Sigmoid colon (tissue), 7 donors: ENCODE measurements at places on chromosomes 2 and 18. TPM values are rescaled to one million over a fixed set of nuclear protein-coding genes. Genes with fewer than 3 reads are reported as not detected.

The CXCR2 gene
- total RNA-seq, result not detected

The GPBAR1 gene
- total RNA-seq, result 5.3 TPM

The GCG gene
- total RNA-seq, result not detected

The SP5 gene
- 0.81 TPM for total RNA-seq

The LOXL3 gene
- total RNA-seq, result 5.4 TPM

The UBE2E3 gene
- 47.4 TPM for total RNA-seq

GRCh38 chr2:23425338-23425871 lies 40.4 kb downstream of the KLHL29 start:
- DNase-seq, result peak; percentile 58

GRCh38 chr2:240619506-240620148 lies 5.7 kb upstream of the GPR35 start:
- peak; percentile 49 for DNase-seq

DNA sequence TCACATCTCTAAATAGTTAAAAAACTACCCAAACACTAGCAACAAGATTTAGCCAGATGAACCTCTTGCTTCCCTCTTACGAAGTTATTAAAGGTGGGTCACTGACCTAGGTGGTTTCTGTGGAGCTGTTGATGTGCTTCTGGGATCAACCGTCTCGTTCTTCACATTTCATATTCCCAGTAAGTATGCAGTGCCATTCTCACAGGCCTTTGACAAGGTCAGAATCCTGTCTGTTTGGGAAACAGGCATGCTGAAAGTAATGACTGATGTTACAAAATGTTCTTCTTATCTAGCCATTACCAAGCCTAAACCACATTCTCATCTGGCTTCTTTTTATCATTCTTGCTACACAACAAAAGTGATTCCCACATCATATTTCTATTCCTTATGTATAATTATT lies 70.3 kb downstream of the WDR7 start:
- DNase-seq, result no peak

GRCh38 chr18:22650247-22650646 lies 232.5 kb upstream of the CTAGE1 start:
- DNase-seq, result no peak

DNA sequence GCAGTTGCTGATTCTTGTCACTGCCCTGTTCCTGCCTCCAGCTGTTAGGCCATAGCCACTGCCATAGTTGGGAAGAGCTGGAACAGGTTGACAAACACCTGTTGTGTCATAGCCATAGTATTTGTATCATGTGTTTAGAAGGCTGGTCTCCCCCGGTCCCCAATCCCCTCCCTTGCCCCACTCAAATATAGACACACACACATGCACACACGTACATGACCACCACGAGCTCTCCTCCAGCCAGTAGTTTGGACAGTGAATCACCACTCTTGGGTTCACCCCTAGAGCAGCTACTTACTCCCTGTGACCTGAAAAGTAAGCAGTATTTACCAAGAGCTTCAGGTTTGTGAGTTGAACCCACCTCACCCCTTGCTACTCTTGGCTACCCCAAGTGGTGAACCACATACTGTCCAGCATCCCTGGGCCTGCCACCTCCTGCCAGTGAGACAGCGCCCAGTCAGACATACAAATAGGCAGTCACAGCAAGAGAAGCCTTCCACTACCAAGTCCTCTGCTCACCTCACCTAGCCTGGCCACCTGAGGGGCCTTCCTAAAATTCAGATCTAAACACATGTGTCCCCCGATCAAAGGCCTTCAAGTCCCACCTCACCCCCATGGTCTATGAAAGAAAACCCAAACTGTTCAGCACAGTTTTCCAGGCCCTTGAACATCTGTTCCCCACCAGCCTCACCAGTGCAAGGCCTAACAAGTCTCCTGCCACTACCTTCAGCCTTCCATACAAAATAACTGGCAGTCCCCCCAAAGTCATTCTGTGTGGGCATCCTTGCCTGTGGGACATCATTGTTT lies 7.1 kb downstream of the PCBP1 start:
- DNase-seq, result peak; percentile 44

GRCh38 chr2:217899231-217900009 lies 103.4 kb downstream of the TNS1 start:
- peak; percentile 95 for DNase-seq

GRCh38 chr2:144082327-144082726 lies 437.6 kb downstream of the ZEB2 start:
- no peak for DNase-seq

DNA sequence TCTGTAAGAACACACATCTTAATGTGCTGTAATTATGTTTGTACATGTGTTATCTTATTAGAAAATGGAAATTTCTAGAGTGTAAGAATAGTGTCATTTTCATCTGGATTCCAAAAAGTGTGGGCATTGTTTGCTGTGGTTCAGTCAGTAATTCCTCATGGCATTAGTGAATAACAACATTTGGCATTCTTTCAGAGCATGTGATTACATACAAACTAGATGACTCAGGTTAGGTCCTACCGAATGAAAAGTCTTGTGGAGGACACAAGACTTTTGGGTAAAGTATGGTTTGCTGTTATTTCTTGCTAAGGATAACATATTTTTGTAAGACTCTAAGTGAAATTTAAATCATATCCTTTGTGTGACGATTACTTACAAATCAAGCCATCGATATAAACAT lies 593.1 kb upstream of the NRXN1 start:
- no peak for DNase-seq

DNA sequence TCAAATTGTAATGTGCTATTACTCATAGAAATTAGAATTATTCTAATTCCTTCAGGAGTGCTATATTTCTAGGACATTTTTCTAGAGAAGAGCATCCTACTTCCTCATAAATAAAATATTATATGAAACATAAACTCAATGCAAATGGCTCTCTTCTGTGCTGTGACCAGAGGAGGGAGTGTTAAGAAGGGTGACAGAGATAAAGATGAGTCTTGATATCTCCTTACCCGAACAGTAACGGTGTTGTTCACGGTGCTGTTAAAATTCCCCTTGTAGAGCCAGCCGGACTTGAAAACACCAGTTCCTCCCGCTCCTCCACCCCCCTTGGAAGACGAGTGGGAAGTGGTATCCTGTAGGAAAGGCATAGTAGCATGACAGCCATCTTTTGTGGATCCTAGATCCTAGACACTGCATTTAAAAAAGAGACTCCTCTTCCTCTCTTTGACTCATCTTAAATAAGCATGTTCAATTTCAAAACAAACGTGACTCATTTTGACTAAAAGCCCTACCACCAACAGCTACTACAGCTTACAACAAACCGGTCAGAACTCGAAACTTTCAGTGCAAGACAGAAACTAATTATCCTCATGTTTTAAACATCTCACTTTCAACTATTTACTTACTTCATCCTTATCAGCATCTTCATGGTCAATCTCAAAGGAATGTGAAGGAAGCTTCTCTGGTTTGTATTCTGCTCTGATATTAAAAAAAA lies 156.3 kb downstream of the DOCK10 start:
- no peak for DNase-seq

GRCh38 chr2:43563679-43564078 lies 32.2 kb downstream of the THADA start:
- no peak for DNase-seq

- DNase-seq, result no peak
These were observed 46.2 kb upstream of the SMAD7 start for GRCh38 chr18:48996901-48997463.

- DNase-seq, result no peak
These were observed 259.2 kb downstream of the IKZF2 start for GRCh38 chr2:212892193-212892592.
